ENCODE measurements at places on chromosomes 12 and 14. TPM values are rescaled to one million over a fixed set of nuclear protein-coding genes. Genes with fewer than 3 reads are reported as not detected.

Gene CD4
- total RNA-seq: 3.8 TPM

Gene P2RX2
- total RNA-seq: not detected

Gene PTPRB
- under 0.01 TPM for total RNA-seq

DNA sequence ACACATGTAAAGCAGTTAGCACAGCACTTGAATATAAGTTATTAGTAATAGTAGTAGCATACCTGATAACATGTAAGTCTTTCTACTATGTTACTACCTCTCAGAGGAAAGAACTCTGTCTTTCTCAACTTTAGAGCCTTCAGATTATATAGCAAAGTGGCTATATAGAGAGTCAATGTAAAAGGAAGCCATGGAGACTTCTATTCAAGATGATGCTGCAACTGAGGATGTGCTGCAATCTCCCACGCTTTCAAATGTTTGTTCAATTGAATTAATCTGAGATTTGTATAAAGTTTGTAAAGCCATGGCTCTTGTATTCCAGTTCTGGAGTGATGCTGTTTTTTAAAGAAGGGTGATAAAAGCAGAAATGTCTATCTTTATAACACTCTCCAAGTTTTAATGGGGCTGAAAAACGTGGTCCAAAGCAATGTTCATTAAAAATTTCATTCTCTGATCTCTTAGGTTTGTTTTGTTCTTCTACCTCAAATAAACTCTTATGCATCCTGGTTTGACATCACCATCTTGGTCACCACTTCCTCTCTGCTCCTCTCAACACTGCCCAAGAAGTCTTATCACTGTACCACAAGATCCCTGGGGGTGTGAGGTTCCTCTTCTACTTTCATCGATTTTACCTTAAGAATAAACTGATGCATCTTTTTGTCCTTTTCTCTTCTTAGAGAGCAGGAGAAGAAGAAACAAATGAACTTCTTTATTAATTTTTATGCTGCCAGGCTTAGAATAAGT is 40.6 kb downstream of the C12orf42 start:
- DNase-seq: peak; percentile 63

GRCh38 chr14:34053666-34054065 is 102.8 kb upstream of the EGLN3 start:
- DNase-seq: no peak

DNA sequence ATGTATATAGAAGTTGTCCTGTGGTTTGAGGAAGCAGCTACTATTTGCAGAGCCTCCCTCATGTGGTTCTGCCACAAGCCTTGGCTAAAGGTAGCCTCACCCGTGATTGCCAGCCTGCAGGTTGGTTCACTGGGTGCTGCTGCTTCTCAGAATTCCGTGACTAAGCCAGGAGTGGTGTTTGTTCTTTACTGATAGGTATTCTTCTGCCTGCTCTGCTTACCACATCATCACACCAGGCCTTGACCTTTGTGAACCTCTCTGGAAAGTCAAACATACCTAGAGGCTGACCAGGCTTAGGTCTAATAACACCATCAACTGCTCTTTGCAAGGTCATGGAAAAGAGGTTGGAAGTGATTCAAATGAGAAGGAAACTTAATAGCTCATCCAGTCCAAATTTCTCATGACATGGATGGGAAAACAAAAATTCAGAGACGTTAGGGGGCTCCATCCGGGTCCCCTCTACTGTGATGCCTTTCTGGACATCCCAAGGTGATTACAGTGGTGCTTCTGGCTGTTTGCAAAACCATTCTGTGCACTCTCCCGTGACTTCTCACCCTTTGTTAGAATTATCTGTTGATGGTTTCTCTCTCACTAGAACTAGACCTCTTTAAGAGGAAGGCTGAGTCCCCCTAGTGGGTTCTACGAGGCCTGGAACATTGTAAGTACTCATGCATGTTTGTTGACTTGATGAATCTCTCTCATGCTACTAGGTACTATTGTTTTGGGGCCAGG is 8.5 kb upstream of the SOCS2 start:
- DNase-seq: peak; percentile 81
